ENCODE measurements at places on chromosomes 1 and 21. TPM values are rescaled to one million over a fixed set of nuclear protein-coding genes. Genes with fewer than 3 reads are reported as not detected.

The L1TD1 gene
- not detected for total RNA-seq

The BNIPL gene
- total RNA-seq = 0.06 TPM

The GPX7 gene
- total RNA-seq = not detected

The KAZN gene
- 4.2 TPM for total RNA-seq

The REG4 gene
- not detected for total RNA-seq

The RASSF5 gene
- total RNA-seq = 1.1 TPM

The SELL gene
- total RNA-seq = 0.24 TPM

The CLCA1 gene
- not detected for total RNA-seq

The SERTAD4 gene
- 0.50 TPM for total RNA-seq

The TFF2 gene
- total RNA-seq = not detected

The CD2 gene
- total RNA-seq = not detected

The IL20 gene
- not detected for total RNA-seq

The ADAM30 gene
- not detected for total RNA-seq

The PRR9 gene
- not detected for total RNA-seq

The CELA3A gene
- total RNA-seq = not detected

The DCST1 gene
- not detected for total RNA-seq

The PADI2 gene
- total RNA-seq = 1.1 TPM

The ACTL8 gene
- 1.0 TPM for total RNA-seq

The FNDC10 gene
- 8.8 TPM for total RNA-seq

The BSND gene
- not detected for total RNA-seq

The JUN gene
- total RNA-seq = 33.5 TPM

The GABRD gene
- total RNA-seq = 0.78 TPM

The CHD1L gene
- total RNA-seq = 32.5 TPM

The FMN2 gene
- 4.2 TPM for total RNA-seq

Measured in A549 treated with Mapracorat at 1 μM for 4 hours (cell line).